ENCODE measurements at places on chromosomes 5 and 9.

GRCh38 chr5:34709861-34710673 is 53.9 kb downstream of the RAI14 start:
- DNase-seq: no peak

GRCh38 chr5:106306313-106307028 is 1364.3 kb downstream of the EFNA5 start:
- no peak for DNase-seq

DNA sequence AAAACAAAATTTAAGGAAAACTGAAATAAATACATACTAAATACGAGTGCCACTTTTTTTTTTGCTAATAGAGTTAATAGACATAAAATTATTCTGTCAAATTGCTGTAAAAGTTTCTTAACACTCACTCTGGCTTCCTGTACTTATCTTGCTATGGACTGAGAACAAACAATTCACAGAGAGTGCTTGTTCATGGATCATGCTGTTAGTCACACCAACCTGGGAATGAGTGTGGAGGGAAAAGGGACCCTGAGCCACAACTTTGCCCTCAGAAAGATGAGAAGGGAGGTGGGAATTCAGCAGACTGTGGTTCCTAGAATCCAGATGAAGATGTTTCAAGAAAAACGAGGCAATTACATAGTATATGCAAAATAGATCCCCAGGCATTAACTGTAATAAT is 246.9 kb downstream of the FBXL7 start:
- no peak for DNase-seq

DNA sequence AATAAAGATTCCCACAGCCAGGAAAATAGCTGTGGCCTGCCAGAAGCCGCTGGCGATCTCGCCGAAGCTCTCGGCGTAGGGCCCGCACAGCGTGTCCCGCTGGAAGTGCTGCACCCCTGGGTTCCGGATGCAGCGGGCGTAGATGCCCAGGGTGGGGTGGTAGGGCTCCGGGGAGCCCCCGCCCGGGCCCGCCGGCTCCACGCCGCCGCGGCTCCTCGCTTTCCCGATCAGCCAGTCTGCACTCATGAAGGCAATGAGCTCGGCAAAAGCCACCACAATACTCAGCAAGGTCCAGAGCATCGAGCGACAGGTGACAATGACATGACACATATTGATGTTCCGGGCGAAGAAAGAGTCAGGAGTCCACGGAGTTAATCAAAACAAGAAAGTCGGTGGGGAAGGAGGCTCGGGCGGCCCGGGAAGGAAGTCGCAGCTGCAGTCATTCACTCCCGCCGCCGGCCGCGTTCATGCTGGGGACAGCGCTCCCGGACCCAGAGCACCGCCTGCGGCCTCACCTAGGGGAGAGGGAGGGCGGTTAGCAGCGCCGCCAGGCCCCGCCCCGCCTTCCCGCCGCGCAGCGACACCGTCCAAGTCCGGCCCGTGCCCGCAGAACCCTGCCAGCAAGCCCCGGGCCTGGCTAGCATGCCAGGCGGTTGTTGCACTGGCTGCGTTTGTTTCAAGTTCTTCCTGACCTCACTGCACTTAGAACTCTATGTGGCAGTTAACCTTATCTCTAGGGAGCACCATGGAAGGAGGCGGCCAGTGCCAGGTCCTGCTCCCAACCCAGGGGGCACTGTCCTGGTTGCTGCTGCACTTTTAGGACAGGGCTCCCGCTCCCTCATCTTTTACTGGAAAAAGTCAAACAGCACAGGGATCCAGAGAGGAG is 138.4 kb downstream of the LHFPL2 start:
- peak; percentile 71 for DNase-seq

GRCh38 chr5:136364307-136364706 is 1.0 kb downstream of the TRPC7 start:
- peak; percentile 27 for DNase-seq

- DNase-seq: no peak
These were observed 684.8 kb downstream of the LRRC70 start for GRCh38 chr5:63263411-63263810.

GRCh38 chr9:130522233-130522808 is 57.1 kb upstream of the FUBP3 start:
- DNase-seq: peak; percentile 52

- DNase-seq: no peak
These were observed 513.5 kb downstream of the DMAC1 start for GRCh38 chr9:7286101-7286500.

GRCh38 chr9:32709871-32710270 is 73.5 kb upstream of the TMEM215 start:
- DNase-seq: no peak

DNA sequence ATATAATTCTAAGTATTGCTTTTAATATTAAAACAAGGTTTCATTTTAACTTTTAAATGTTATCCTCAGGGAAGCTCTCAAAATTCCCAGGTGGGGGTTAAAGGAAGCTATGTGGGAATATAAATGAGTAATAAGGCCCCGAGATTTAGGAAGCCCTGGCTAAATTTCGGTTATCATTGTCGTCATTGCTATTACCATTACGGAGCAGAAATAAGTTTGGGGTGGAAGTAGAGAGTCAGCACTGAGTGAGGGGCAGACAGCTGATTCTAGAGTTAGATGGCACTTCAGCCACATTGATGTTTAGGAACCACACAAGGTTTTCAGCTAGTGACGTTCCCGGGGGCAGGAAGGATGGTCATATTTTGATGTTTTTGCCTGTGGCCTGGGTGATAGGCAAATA is 74.9 kb downstream of the NREP start:
- no peak for DNase-seq

DNA sequence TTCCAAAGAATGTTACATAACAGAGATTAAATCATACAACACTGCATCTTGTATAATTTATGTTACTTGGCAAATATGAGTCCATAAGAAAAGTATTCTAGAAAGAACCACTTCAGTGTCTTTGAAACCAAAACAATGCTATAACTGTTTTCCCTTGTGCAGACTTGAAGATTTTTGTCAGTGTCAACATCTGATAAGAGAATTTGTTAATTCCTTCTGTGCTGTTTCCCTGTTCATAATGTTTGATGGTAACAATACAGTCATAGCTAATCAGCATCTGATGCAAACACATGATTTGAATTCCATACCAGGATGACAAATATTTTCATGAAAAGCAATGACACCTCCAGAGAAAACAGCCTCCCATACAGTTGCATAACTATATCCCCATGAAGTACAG is 306.8 kb downstream of the SEMA5A start:
- no peak for DNase-seq

DNA sequence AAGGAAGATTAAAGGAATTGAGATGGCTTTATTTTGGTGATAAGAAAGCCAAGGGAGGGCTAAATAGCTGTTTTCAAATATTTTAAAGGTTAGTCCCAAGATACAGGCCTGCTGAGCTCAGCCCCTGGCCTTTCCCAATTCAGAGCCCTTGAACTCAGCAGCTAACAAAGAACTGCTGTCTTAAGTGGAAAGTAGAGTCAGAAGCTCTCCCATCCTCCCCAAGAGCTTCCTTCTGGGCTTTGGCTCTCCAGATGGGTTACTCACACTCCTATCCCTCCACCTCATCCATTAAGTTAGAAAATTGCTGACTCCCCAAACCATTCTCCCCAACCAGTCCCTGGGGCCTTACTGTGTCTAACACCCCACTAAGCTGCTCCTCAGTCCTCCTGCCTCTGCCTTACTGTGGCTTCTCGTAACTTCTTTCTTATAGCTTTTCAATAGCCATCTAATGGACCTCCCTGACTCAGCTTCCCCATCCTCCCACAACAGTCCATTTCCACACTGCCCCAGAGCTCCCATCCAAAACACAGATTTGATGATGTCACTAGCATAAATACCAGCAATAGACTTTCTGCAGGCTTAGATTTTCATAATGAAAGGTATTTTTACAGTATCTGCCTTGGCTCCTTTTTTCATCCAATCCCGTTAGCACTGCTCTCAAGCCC is 239.1 kb downstream of the ENC1 start:
- no peak for DNase-seq

GRCh38 chr5:179867079-179867465 is 8.5 kb upstream of the MRNIP start:
- DNase-seq: no peak

DNA sequence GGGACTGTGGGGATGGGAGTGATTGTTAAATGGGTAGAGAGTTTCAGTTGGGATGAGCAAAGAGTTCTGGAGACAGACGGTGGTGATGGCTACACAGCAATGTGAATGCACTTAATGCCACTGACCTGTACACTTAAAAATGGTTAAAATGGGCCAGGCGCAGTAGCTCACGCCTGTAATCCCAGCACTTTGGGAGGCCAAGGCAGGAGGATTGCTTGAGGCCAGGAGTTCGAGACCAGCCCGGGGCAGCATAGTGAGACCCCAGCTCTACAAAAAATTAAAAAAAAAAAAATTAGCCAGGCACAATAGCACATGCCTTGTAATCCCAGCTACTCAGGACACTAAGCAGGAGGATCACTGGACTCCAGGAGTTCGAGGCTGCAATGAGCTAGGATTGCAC is 7.7 kb downstream of the LMAN2 start:
- no peak for DNase-seq

DNA sequence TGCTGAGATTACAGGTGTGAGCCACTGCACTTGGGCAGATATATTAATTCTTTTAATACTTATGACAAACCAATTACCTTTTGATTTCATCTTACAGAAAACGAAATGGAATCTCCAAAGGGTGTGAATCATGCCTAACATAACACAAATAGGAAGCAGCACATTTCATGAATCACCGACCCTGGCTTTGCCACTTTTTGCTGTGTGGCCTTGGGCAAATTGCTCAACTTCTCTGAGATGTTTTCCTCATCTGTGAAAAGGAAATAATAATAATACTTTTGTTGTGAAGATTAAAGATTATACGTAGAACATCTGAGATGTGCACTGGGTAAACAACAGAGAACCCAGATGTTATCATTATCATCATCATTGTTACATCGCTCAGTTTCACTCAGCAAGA is 50.7 kb upstream of the FREM1 start:
- DNase-seq: no peak

- DNase-seq: no peak
These were observed 35.9 kb upstream of the GAS1 start for GRCh38 chr9:86983249-86983619.

GRCh38 chr5:108320231-108320630 is 61.7 kb downstream of the FBXL17 start:
- peak; percentile 44 for DNase-seq

DNA sequence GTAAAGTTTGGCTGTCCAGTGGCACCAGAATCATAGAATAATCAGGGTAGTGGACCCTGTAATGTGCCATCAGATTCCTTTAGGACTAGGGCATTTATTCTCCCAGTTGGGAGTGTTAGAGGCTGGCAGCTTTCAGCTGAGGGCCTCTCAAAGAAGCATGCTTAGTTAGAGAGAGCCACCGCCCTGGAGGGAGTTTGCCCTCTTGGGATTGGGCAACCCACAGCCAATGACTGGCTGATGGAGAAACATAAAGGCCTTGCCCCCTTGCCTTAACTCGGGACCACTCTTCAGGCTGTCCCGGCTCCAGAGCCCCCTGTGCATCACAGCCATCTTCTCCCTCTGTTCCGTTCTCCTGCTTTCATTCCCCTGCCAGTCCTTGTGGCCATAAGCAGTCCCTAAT is 20.5 kb upstream of the IFNK start:
- DNase-seq: no peak

DNA sequence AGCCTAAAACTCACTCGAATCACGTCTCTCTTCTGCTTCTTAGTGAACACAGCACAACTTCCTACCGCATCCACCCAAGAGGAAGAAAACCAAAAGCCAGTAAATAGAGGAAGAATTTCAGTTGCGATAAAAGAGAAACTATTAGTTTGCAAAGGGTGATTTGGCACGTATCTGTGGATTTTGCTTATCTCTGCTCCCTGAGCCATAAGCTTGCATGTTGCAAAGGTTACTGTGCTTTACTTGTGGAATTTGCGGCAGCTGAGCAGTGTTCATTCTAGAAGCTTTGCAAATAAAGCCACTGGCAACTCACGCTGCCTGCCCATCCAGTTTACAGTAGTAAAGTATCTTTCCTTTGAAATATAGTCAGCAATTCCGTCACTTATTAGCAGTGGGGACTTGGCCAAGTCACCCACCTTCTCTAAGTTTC is 149.0 kb upstream of the PCA3 start:
- peak; percentile 82 for DNase-seq

- peak; percentile 88 for DNase-seq
These were observed 80.1 kb downstream of the ZCCHC7 start for GRCh38 chr9:37200433-37201005.

DNA sequence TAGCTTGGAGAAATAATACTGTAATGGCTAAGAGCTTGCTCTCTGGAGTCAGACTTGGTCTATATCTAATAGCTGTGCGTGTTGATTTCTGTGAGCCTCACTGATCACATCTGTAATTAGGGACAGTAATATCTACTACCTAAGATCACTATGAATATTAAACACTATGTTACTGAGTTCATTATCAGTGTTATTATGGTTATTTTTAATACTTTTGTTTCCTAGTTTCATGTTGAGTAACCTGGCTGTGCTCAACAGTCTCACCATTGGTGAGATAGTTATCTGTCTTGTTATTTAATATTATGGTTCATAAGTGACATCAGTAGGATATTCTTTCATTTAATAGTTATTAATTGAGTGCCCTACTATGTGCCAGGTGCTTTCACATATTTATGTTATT is 22.4 kb upstream of the CAVIN4 start:
- no peak for DNase-seq

DNA sequence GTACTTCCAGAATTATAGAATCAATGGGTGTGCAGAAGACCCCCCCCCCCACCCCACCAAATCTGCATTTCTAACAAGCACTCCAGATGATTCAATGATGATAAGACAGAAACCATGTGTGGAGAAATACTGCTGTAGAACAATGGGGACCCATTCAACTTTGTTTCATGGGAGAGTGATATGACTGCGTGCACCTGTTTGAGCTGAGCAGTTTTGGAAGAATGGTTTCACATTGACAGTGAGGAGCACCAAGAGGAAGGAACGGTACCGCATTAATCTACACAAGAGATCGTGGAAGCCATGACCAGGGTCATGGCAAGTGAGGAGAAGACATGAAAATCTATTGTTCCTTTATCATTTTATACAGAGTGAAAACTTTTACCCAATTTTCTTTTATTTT is 202.7 kb downstream of the CD180 start:
- no peak for DNase-seq

GRCh38 chr5:112159435-112159834 is 259.6 kb downstream of the EPB41L4A start:
- no peak for DNase-seq

DNA sequence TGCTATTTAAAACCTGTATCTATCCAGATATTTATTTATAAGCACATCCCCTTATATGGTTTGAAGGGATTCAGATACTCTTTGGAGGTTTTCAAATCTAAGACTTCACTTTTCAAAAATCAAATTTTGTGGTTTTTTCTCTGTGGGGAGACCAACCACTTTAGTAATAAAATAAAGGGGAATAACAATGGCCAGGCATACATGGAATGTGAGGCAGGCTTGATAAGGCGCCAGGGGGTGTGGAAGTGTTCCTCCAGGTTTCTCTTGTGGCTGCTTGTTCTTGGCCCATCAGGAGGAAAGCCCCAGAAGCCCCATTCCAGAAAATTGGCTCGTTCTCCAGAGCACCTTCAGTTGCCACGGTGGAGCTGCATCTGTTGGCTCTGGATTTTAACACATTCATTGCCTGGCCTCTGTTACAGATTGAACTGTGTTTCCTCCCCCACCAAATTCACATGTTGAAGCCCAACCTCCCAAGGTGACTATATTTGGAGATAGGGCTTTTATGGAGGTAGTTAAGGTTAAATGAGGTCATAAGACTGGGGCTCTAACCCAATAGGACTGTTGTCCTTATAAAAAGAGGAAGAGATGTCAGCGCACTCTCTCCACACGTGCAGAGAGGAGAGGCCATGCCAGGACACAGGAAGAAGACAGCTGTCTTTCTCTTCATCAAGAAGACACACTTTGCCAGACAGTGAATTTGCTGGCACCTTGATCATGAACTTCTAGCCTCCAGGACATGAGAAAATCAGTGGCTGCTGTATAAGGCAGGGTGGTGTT is 195.9 kb downstream of the TMEM38B start:
- DNase-seq: peak; percentile 83
